ENCODE measurements at places on chromosomes 11 and 22.

DNA sequence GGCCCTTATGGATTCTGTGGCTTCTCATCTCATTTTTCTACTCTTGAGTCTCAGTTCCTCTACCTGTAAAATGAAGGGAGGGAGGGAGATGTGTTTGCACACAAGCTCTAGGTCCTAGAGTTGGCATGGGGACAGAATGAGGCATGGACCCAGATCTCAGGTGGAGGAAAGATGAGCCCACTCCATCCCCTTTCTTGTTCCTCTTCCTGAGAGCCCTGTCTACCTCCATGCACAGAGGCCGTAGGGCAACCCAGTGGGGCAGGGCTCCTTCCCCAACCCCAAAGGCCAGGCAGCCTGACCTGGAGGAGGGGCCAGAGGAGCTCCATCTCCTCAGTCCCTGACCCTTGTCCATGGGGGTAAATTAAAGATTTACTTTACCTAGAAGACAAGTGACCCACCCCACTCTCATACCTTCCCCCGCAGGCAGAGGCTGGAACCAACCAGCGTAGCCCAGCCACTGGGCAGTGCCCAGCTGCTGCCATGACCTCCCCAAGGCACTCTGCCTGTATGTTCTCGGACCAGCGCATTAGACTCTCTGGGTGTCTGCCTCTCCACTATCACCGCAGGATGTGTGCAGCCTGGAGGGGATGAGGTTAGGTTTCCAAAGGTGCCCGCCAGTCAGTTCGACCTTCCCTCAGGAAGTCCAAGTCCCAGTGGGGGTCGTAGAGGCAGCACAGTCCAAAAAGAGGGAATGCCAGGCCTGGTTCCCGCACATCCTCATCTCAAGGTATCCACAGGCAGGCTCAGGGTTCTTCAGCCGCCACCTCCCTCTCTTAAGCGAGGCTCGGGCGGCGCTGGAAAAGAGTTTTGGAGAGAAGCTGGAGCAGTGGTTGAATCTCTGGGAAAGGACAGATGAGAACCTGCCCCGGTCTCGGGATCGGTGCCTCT lies 3.0 kb downstream of the SMTN start:
- DNase-seq = no peak

DNA sequence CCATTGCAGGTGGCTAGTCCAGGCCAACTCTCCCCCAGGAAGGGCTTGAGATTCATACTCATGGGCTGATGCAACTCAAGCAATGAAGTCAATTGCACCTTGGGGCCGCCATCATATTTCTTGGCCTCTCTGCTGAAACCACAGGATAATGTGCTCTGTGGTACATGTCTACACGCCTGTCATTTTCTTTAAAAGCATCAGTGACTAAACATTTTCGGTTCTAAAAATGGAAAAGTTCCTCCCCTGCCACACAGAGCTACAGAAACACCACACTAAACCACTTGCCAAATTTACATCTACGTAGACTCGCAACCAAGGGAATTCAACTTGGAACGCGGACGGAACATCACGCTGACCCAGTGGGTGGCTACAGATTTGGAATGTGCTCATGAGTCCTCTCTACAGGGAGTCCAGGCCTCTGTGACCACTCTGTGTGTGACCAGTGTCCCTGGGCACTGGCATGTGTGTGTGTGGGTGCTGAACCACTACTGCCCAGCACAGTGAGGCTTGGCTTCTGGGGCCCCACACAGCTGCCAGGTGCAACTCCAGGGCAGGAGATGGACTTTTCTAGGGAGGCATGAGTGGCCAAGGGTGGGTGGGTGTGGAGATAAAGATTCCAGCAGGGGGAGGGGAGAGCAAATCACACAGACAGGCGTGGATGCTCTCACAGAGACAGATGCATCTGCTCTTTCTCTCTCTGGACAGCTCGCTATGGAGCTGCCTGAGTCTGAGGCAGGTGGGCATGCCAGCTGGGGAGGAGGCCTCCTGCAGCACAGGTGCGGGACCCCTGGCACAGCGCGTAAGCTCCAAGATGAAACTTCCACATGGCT lies 261.9 kb downstream of the CTTN start:
- no peak for DNase-seq

DNA sequence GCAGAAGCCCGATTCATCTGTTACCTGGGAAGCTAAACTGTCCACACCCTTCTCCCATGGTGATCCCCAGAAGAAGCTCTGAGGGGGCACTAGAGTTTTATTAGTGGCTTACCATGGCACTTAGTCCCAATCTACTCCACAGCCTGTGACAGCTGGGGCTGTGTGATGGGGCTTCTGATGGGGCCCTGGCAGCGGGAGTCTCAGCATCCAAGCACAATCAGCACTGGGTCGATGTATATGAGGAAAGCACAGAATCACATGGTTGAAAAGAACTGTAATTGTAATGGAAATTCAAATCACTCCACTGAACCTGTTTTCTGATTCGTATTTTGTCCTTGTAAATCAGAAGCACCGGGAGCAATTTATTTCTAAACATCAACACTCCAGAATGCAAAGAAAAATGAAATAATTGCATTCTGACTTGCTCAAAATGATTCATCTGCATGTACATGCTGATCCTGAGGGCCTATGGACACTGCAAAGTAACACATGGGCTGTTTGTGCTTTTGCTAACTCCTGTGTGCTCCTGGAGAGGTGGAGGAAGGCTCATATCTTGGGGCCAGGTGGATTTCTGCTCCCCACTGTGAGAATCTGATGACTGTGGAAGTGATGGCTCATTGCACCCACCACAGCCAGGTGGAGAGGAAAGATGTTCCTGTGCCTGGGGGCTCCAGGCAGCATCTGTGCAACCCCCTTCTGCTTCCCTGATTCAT lies 203.0 kb downstream of the KIRREL3 start:
- DNase-seq = no peak

DNA sequence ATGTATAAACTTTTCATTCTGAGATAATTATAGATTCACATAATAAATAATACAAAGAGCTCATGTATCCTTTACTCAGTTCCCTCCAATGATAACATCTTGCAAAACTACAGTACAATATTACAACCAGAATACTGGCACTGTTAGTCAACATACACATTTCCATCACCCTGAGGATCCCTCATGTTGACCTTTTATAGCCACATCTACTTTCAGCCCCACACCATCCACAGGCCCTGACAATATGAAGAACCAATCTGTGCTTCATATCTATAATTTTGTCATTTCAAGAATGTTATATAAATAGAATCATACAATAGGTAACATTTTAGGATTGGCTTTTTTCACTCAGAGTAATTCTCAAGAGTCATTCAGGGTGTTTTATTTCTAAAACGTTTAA lies 115.5 kb downstream of the MRTFA start:
- no peak for DNase-seq

GRCh38 chr11:57424137-57424791 lies 2.7 kb downstream of the SLC43A3 start:
- DNase-seq = no peak

DNA sequence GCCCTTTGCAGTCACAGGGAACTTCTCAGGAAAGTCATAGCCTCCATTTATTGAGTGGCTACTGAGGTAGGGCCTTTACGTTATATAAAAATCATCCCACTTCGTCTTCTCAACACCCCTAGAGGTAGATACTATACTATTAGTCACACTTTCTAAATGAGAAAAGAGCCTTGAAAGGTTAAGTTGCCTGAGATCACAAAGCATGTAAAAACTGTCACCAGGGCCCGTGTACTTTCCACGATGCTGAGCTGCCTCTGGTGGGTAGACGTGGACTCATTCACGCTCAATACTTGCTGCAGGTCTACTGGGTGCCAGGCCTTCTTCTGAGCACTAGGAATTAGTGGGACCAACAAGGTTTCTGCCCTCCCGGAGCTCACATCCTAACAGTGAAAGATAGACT lies 16.3 kb downstream of the CHRDL2 start:
- no peak for DNase-seq

- DNase-seq = no peak
Measured at GRCh38 chr11:122085264-122085663, 30.8 kb downstream of the BLID start.

DNA sequence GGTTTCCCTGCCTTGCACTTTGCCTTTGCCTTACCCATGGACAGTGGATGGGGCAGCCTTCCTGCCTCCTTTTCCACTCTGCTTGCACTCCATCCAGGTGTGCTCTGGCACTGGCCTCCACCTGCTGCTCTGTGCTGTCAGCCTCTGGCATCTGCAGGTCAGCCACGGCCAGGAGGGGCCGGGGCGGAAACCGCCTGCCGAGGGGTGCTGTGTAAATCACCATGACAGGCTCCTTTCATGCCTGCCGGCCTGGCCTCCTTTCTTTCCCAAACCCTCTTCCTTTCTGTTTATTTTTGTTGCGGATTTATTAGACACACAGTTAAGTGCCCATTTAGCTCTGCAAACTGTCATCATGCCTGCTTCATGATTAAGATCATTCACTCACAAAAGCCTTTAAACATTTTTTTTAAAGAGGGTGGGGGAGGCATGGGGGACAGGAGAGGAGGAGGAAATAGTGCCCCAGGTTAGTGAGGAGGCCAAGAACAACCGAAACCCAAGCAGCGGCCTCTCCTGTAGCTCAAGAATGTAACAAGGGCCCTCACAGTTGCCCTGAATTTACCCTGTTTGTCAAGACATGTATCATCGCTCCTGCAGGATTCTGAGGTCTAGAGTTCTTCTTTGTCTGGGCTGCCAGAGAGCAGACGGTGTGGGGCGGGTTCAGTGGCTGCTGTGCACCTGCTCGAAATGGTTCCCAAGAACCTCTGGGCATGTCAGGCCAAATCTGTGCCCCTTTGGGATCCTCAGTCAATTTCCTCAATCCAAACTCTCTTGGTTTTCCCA lies 83.3 kb downstream of the BARX2 start:
- no peak for DNase-seq

DNA sequence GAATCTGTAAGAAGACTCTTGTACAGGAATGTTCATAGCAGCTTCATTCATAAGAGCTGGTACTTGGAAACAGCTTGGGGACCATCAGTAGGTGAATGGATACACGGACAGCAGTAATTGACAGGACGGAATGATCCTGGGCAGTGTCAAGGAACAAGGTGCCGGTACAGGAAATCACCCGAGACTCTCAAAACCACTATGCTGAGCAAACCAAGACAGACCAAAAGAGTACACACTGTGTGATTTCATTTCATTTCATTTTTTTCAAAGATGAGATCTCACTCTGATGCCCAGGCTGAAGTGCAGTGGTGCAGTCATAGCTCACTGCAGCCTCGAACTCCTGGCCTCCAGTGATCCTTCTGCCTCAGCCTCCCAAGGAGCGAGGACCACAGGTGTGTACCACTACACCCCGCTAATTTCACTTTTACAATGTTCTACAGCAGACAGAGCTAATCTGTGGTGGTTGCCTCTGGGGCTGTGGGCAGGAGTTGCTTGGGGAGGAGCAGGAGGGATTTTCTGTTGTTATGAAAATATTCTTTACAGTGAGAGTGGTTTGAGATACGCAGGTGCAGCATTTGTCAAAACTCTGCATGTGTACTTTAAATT lies 15.6 kb downstream of the PARVB start:
- DNase-seq = no peak

DNA sequence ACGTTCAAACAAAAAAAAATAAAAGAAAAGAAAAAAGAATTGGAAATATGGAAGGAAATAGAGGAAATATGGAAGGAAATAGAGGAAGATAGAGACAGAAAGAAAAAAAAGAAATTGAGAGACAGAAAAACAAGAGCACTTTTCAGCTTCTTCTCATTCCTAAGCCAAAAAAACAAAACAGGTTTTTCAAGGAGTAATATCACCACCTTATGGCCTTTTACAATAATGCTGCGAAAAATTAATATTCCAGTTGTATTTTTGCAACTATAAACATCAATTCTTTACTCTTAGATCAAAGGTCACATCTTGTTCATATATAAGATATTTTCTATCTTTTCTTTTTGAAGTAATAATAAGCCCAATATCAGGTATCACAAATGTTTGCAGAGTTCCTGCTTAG lies 328.3 kb downstream of the FAT3 start:
- DNase-seq = no peak

DNA sequence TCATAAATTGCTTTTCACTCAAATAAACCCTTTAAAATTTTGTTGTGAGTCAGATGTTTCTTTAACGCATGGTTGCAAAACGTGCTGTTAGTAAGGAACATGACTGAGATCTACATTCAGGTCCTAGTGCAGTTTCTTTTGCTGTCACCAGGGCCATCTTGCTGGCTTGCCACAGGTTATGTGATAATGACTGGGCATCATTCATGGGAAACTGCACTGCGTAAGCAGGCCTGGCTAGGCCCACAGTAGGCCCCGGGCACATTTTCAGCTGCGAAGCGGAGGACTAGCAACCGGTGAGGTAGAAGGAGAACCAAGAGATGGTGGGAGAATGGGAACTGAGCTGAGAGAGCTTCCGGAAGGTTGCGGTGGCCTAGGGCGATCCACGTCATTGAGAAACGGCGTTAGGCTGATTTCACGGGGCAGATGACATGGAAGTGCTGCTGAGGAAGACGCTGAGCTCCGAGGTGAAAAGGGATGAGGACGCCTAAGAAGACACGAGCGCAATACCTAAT lies 3.2 kb upstream of the KLHDC7B start:
- peak; percentile 35 for DNase-seq

DNA sequence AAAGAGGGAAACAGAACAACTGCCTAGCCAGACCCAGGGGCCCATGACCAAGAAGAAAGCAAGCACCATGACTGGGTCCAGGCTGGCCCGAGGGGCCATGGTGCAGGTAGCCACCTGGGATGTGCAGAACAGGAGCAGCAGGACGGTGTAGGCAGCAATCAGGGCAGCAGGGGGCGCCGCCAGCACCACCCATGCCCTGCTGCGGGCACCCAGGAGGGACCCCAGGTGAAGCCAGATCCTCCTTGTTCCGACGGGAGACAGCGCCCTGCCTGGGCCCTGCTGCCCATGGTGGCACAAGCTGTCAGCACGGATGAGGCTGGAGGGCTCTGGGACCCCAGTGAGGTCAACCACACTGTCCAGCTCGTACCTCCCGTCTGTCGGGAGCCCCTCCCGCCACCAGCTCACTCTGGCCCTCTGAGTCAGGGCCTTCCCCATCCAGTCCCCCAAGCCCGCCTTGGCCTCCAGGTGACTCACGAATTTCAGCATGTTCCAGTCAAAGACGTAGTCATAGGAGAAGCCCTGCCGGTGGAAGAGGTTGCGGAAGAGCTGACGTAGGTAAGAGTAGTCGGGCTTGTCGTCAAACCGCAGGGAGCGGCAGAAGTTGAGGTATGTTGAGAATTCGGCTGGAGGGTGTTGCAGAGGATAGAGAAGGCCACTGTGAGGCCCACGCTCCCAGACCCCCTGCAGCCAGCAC lies 18.8 kb downstream of the CSNK1E start:
- DNase-seq = peak; percentile 46

DNA sequence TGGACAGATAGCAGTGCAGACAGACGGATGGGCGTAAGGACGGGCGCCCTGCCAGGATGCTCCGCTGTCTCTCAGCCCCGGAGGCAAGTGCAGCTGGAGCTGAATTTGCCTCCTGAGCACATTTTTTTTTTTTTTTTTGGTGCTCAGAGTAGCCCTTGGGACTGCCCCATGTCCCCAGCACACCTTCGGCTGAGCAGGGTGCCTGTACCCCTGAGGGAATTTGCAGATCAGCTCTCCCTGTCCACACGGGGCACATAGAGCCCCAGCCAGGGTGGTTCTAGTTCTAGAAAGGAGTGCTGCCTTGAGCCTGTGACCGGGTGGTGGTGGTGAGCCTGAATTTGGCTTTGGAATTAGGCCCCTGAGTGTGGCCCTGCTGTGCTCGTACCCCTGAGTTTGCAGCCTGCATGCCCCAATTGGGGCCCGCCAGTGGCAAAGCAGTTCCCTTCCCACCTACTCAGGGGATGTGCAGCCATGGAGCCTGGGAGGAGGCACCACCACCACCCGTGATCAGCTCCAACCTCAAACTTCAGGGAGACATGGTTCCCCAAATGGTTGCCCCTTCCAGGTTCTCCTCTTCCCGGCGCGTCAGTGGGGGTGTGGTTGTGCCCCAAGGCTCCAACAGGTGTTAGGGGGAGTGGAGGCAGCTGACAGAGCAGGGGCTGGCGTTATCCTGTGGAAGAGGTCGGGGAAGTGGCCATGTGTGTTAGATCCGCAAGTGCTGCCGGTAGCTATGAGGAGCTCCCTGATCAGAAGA lies 1232.7 kb downstream of the BRD1 start:
- no peak for DNase-seq

Data from activated naive CD4-positive, alpha-beta T cell treated with Interleukin-2 at 50 U/mL for 16 hours (primary cell).